ENCODE measurements at places on chromosomes 12 and 14.
A peak's percentile ranks its signal among the peaks of the same experiment; 100 is the strongest.

GRCh38 chr14:99990268-99991170 lies 74.7 kb upstream of the EVL start:
- DNase-seq: no peak

- no peak for DNase-seq
Measured at GRCh38 chr14:92470811-92471210, 42.8 kb upstream of the RIN3 start.

DNA sequence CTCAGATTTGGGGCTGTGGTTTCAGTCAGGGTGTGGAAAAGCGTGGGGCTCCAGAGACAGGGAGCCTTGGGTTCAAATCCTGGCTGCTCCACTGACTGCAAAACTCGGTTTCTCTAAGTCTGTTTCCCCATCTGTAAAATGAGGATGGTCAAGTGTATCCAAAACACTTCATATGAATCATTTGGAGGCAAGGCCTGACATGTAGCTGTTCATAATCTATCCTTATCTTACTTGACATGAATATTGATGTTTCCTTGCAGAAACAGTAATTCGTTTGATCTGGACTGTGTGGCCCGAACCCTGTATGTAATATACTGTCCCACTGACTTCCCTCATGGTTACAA lies 1.5 kb upstream of the CCDC63 start:
- DNase-seq: no peak

GRCh38 chr14:74601982-74602381 lies 10.1 kb downstream of the LTBP2 start:
- DNase-seq: no peak

DNA sequence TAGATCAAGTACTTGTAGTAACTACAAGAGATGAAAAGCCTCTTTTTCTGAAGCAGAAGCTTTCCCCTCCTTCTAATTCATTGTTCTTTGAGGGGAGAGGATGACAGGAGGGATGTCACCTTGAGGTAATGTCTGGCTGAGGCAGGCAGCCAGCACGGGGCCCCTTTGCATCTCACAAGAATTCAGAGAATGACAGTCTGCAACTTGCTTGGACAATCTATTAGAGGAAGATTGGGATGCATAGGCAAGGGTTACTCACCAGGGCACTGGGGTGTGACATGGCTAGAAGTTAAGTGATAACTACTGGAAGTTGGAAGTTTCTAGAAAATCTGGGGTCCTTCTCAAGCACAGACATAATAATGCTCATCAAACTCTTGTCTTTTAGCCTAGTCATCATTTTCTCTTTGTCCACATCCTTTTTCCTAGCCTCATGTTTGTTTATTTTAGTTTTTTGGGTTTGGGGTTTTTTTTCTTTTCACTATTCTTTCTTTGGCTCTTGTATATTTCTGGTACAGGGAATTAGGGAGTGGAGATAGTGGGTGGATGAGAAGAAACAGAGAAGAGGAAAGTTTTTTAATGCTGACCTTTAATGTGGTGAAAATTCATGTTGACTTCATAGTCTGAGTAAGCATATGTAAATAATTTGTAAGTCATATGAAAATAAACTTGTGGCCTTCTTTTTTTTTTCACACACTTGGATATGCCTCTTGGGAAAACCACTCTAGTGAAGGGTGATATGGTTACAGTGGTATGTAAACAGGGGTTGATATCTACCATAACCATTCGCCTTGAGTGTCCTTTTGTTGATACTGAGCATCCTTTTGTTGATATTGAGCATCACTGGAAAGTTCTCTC lies 55.1 kb downstream of the TTLL5 start:
- DNase-seq: no peak

- no peak for DNase-seq
Measured at GRCh38 chr12:123261196-123261595, 10.5 kb downstream of the CDK2AP1 start.

DNA sequence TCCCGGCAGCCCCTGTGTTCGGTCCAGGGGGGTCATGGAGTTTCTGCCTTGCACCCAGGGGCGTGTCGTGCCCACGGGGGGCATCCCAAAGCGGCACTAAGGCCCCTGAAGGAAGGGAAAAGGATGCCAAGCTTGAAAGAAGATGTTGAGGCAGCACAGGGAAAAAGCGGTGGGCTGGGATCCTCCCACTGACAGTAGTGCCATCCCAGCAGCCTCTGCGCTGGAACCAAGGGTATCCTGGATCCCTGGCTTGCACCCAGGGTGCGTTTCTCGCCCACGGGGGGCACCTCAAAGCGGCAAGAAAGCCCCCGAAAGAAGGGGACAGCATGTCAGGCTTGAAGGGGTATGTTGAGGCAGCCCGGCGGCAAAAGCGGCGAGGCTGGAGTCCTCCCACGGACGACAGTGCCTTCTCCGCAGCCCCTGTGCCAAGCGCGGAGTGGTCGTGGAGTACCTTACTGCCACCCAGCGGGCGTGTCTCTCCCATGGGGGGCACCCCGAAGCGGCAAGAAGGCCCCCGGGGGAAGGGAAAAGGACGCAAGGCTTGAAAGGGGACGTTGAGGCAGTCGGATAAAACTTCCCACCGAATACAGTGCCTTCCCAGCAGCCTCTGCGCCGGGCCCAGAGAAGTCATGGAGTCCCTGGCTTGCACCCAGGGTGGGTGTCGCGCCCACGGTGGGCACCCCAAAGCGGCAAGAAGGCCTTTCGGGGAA lies 164.4 kb upstream of the ALG10B start:
- no peak for DNase-seq

GRCh38 chr12:125267114-125267513 lies 201.9 kb downstream of the AACS start:
- no peak for DNase-seq

- peak; percentile 93 for DNase-seq
Measured at GRCh38 chr12:105205322-105206048, 30.5 kb downstream of the APPL2 start.

GRCh38 chr14:45156067-45156466 lies 20.3 kb downstream of the FANCM start:
- no peak for DNase-seq

DNA sequence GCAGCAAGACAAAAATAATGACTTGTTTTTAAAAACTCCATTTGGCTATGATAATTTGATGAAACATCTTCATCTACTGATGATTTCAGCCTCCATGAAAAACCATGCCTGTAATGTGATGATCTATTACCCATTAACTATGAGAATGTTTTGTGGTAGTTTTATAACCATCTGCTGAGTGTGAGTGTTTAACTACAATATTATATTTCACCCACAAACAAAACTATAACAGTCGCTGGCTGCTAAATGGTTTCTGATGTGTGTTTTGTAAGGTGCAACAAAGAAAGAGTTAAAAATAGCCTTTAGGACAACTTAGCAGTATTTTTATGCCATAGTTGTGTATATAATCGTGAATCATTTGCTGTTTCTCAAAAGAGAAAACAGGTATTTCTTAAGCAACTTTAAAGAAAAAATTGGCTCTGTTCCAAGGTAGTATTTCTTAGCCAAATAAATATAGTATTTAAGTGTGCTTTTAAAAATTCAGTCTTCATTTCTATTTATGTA lies 4.9 kb downstream of the PTHLH start:
- peak; percentile 27 for DNase-seq

GRCh38 chr14:36580141-36580855 lies 2.1 kb downstream of the NKX2-8 start:
- DNase-seq: no peak

GRCh38 chr14:90060312-90060964 lies 1.4 kb upstream of the KCNK13 start:
- peak; percentile 72 for DNase-seq

- DNase-seq: no peak
Measured at GRCh38 chr12:65252515-65252914, 26.0 kb upstream of the MSRB3 start.

GRCh38 chr12:123050913-123051312 lies 70.4 kb downstream of the ARL6IP4 start:
- DNase-seq: no peak

DNA sequence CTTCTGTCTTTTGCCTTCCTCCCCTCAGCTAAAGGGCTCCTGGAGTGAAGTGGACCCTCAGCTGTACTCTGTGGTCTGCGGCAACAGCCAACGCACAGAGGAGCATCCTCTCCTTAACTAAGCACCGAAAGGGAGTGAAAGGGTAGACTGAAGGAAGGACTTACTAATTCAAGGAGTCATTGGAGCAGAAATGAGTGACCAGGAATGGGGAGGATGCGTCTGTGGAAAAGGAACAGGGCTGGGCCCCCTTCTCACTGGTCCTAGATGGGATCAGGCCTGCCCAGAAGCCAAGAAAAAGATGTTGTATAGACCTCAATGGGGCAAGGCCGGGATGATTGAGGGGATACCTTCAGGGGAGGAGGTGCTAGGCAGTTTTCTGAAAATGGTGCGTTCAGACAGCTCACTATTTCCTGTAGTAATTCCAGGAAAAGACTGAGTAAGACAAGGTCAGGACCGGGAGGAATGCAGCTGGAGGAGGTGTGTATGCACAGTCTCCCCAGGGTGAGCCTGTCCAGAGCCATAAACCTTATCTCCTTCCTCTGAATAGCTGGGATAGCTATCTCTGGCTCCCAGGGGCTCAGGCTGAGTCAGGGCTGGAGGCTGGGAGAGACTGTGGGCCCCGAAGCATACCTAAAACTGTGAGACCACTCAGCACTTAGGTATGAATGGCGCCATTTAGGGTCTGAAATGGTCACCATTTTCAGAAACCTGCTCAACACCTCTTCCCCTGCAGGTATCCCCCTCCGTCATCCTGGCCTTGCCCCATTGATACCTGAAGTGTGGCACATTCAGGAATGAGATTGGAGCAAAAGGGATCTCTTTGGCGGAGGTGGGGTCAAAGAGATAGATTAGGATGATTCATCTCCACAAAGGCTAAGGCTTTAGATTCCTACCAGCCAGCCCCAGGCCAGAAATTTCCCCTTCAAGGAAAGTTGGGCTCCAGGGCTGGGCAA lies 20.2 kb upstream of the KRT8 start:
- DNase-seq: no peak

GRCh38 chr14:57392830-57393229 lies 2.4 kb downstream of the NAA30 start:
- DNase-seq: no peak

- no peak for DNase-seq
Measured at GRCh38 chr14:20757965-20758364, 10.2 kb upstream of the EDDM3B start.

GRCh38 chr14:87241018-87241768 lies 751.8 kb downstream of the GALC start:
- no peak for DNase-seq

GRCh38 chr14:54749180-54749579 lies 153.4 kb downstream of the GCH1 start:
- no peak for DNase-seq

GRCh38 chr12:80195074-80195726 lies 95.9 kb downstream of the OTOGL start:
- peak; percentile 12 for DNase-seq

DNA sequence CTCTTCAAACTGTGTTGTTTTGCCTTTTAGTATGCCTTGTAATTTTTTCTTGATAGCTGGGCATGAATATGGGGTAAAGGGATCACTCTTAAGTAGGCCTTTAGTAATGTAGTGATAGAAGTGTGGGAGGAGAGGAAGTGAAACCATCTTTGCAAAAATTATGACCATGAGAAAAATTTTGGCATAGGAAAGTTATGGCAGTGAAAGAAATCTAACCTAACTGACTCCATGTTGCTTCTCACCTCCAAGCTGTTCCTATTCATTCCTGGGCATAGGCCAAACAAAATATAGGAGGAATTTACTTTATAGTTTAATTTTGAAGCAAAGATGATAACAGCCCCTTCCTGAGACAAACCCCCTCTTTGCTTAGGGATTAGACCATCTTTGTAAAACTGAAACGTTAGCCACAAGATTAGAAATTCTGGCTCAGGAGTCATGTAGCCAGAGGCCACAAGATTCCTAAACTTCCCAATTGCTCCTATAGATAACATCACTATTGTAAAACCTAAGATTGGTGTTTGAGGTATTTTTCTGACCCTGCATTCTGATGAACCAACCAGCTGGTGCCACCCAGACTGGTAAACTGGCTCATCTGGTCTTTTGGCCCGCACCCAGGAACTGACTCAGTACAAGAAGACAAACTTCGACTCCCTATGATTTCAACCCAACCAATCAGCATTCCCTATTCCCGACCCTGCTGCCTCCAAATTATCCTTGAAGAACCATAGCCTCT lies 45.8 kb downstream of the CRADD start:
- no peak for DNase-seq

DNA sequence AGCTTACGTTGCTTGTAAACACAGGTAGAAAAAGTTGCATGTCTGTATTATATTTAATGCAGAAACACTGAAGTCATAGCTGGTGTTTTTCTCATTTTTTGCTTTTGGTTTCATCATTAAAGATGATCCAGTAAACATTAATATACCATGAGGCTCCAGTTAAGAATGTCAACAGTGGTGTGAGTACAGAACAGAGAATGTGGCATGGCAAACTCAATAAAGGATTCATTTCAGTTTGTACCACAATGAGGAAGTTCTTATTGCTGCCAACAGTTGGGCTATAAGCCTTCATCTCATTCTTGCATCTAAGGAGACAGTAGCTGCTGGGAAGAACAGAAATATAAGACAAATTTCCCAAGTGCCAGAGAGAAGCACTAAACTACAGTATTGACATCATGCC lies 72.1 kb upstream of the ST8SIA1 start:
- DNase-seq: no peak

DNA sequence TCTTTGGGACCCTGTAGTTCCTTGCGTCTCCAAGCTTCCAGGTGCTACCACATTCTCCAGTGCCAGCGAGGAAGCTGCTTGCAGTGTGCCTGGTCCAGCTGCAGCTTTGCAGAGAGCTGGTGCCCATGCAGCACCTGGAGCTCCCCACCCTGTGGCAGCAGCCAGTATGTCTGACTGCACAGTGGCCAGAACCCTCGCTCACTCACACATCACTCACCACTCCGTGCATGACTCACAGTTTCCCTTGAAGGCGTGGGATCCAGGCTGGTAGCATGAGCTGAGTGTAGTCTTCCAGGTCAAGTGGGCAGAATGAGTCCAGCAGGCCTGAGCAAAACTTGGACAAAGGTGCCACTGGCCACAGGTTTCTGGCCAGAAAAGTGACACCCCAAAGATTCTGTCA lies 33.6 kb downstream of the SDR9C7 start:
- DNase-seq: no peak

- DNase-seq: no peak
Measured at GRCh38 chr12:124795081-124795948, 68.3 kb downstream of the SCARB1 start.

DNA sequence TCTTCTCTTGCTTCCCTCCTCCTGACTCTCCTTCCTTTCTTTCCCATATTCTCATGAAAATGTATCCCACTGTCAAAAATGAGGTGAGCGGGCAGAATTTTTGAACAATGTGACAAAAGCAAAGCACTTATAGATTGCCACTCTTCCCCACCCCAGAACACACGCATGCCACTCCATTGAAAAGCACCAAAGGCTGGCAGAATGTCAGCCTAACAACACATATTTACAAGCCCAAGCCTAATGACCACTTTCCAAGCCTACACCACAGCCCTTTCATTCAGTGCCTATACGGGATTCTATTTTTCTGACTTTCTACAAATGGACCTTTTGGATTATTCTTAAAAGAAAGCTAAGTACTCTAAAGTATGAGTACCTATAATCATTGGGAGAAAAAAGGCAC lies 62.9 kb upstream of the METAP2 start:
- DNase-seq: no peak

DNA sequence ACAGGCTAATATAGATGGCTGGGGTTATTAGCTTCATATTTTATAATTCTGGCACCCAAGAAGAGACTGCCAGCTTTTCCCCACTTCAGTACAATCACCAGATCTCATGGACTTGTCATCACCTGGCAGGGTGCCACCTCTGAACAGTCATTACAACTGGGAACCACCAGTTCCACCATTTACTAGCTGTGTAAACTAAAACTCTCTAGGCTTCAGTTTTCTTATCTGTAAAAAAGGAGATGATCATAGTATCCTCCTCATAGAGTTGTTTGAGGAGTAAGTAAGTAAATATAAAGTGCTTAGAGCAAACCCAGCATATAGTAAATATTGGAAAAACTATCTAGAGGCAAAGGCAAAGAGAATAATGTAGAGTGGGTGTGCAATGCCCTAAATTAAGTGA lies 19.3 kb downstream of the CPNE8 start:
- DNase-seq: no peak
